ENCODE measurements at places on chromosomes 2 and 18. TPM values are rescaled to one million over a fixed set of nuclear protein-coding genes. Genes with fewer than 3 reads are reported as not detected.
A peak's percentile ranks its signal among the peaks of the same experiment; 100 is the strongest.

GRCh38 chr18:78517973-78518372 lies 461.6 kb upstream of the SALL3 start:
- no peak for DNase-seq

DNA sequence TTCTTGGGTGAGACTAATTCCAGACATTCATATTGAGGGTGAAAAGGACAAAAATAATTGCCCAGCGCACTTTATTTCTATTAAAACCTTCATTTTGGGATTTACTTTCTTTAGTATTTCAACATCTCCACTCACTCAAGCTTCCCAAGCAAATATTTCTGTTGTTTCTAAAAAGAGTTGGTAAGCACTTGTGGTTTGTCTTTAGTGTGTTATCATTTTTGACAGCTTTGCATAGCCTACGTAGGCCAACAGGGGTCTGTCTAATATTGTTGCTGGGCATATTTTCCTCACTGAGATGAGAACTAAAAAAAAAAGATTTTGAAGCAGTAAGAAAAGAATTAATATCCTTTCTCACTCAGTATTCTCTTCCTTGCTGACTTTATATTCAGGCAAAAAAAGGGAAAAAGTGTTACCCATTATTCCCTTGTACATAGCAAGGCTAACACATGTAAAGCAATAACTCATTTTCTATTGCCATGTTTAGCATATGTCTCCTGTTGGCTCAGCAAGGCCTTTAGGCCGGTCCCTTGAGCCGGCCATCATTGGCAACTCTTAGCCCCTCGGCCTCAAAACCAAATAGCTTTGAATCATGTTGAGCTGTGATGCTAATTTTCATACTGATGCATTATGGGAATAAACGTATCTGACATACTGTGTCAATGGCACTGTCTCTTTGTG lies 494.2 kb downstream of the ARHGAP15 start:
- DNase-seq, result no peak

GRCh38 chr2:36710858-36711515 lies 14.5 kb downstream of the VIT start:
- no peak for DNase-seq

DNA sequence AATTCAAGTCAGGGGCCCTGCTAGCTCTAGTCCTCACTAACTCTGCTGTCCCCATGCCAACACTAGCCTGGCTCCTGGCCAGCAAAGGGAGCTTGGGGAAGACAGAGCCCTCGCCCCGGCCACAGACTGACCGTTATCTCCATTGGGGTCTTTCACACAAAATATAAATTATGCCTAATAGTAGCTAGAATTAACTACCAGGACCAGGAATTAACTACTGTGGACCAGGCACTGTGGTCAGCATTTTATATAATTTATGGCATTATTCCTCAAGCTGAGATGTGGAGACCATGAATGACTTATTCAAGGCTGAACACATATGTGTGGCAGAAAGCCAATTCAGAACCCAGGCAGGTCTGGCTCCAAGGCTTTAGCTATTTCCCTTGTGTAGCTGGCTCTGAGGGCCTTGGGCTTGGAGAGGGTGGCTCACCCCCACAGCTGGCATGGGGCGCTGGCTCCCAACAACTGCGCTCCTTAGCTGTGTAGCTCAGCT lies 49.2 kb downstream of the CELF4 start:
- DNase-seq, result no peak

DNA sequence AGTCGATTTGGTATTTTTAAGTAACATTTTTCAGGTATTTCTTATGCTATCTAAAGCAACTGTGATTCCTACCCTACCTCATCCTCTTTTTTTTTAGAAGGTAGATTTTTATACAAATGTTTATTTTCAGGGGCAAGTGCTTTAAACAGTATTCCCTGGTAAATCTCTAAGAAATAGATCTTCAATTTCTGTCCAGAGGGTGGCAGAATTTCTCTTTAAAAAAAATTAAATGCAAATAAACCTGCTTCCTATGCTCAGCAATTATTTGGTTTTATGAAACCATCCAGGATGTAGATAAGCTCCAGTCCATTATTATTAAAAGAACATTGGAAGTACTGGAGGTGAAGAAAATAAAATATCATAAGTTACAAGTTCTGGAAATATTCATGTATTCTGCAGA lies 191.9 kb downstream of the MYO3B start:
- peak; percentile 12 for DNase-seq

DNA sequence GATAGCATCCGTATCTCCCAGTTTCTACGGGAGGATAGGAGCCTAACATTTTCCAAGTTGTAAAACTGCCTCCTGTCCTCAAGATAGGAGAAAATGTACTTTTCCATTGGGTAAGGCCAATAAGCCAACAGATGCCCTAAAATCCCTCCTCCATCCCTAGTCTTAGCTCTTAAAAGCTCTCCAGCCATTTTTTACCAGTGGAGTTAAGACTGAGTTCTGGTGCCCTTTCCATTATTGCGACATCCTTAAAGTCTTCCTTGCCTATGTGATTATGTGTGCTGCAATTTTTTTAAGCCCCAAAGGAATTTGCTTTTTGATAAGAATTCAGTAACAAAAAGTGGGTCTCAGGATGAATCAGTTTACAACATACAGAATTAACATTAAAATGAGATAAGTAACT lies 33.0 kb downstream of the LINC00305 start:
- no peak for DNase-seq

GRCh38 chr18:2656237-2656980 lies 883 bp downstream of the SMCHD1 start:
- DNase-seq, result peak; percentile 19

- DNase-seq, result no peak
These were observed 134.9 kb upstream of the NDUFV2 start for GRCh38 chr18:8967573-8967972.

C1GALT1C1L gene
- not detected for total RNA-seq

GALNT3 gene
- total RNA-seq, result 0.39 TPM

TGFA gene
- 0.05 TPM for total RNA-seq

CEBPZOS gene
- 63.1 TPM for total RNA-seq

ANKRD30BL gene
- total RNA-seq, result not detected

NT5C1B gene
- total RNA-seq, result not detected
